Cardiac septum (tissue), 1 donor: ENCODE measurements at places on chromosomes 4 and X. TPM values are rescaled to one million over a fixed set of nuclear protein-coding genes. Genes with fewer than 3 reads are reported as not detected.

The CDK16 gene
- total RNA-seq = 177 TPM

GRCh38 chrX:13188731-13189309 is 131.0 kb downstream of the ATXN3L start:
- DNase-seq = no peak

GRCh38 chr4:182540496-182540895 is 297.3 kb downstream of the TENM3 start:
- DNase-seq = no peak

The FAM50A gene
- total RNA-seq = 43.7 TPM

DNA sequence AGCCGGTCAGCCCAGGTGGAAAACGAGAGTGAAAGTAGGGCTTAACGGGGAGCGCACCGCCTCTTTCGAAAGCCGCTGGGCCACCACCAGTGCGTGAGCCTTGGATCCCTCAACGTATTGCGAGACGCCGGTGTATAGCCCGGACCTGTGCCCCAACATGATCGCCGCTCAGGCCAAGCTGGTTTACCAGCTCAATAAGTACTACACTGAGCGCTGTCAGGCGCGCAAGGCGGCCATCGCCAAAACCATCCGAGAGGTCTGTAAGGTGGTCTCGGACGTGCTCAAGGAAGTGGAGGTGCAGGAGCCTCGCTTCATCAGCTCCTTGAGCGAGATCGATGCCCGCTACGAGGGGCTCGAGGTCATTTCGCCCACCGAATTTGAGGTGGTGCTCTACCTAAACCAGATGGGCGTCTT is 929 bp downstream of the MAB21L2 start:
- DNase-seq = no peak

DNA sequence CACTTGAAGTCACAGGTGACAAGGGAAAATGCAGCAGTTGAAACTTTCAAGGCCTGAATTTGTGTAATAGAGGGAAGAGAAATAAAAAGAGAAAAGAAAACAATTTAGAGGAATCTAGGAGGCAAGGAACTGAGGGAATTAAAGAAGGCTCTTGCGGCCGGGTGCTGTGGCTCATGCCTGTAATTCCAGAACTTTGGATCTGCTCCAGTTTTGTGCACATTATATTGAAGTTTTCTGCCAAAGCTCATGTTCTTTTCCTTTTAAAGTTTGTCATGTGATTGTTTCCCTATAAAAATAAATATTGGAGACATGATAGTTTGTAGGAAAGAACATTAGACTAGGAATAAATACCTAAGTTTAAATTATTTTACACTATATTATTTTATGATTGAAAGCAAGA is 433.9 kb upstream of the CPEB2 start:
- no peak for DNase-seq

The FSTL5 gene
- total RNA-seq = not detected

The CTAG1A gene
- total RNA-seq = not detected

DNA sequence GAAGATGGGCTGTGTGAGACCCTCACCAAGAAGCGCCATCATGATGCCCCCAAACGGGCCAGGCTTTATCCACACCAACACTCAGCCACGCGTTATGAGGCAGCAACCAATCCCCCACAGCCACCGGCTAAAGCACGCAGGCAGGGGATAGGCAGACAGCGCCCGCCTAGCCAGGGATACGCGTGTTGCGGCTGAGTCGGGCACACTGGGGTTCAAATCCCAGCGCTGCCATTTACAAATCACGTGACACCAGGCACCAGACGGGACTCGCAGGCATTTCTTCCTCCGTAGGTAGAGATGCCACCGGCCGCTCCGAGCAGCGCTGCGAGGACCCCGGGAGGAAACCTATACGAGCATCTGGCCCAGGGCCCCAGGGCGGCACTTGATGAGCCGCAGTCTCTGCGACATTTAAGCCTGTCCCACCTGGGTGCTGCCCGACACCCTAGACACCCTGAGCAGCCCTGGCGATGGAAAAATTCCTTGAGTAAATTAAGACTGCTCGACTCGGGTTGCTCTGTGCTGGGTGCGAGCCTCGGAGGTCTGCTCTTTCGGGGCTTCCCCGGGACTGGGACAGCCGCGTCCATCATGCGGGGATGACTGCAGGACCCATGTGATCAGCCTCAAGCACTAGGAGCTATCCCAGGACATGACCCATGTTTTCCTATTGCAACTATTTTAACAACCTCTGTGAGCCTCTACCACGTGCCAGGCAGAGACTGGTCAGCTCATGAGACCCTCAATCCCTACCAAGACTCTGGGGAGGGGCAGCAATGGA is 6.3 kb downstream of the ABLIM2 start:
- no peak for DNase-seq

The MSMO1 gene
- total RNA-seq = 19.8 TPM

DNA sequence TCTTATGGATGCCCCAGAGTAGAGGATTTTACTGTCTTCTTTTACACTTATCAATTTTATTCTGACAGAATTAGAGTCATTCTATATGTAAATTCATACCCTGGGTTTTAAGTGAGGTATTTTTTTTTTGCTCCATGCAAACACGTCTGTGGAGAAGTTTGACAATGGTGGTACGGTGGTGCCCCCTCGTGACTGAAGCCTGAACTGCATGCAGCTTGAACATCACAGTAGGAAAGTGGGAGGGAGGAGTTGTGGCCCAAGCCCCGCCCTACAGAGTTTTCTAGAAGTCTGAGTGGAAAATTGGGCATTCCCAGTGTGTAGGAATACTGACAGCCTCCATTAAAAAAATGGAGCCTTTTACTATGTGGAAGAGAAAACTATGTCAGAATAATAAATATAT is 73.3 kb upstream of the RAB40AL start:
- peak; percentile 87 for DNase-seq

The RADX gene
- total RNA-seq = 1.0 TPM

- DNase-seq = no peak
Measured at GRCh38 chr4:52251864-52252263, 200.8 kb downstream of the SPATA18 start.

The BST1 gene
- total RNA-seq = 2.5 TPM

- no peak for DNase-seq
Measured at GRCh38 chr4:19417256-19417655, 834.4 kb upstream of the SLIT2 start.

GRCh38 chr4:82469791-82470345 is 39.5 kb downstream of the ENOPH1 start:
- no peak for DNase-seq

The PCDH10 gene
- total RNA-seq = 0.48 TPM

DNA sequence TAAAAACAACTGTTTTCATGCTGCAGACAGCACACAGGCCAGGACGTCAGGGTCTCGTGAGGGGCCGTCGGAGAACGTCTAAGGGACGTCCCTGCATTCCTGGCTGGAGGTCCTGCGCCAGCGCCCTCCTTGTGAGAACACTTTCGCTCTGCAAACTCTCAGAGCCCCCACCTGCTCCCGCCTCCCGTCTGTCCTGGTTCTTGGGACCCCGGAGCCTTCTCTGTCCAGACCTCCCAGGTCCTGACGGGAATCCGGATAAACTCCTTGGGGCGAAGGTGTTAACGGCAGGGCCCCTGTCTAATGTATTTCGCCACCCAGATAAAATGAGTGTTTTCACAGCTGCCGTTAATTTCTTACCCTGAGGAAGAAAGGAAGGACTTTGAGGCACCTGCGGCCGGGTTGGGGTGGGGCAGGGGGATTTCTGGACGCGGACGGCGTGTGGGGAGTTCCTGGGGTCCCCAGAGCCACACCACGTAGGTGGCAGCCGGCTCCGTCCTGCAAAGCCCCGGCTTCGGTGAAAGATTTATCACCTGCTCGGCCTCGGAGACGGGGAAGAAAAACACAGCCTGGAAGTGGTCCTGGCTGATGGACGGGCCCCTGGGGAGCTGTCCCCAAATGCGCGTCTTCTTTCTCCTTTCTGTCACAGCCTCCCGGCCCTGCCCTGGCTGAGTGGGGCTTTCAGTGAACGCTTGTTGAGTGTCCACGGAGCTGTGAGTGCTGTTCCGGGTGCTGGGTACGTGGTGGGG is 35.1 kb upstream of the PPP2R3B start:
- no peak for DNase-seq

The ASMTL gene
- 26.8 TPM for total RNA-seq

DNA sequence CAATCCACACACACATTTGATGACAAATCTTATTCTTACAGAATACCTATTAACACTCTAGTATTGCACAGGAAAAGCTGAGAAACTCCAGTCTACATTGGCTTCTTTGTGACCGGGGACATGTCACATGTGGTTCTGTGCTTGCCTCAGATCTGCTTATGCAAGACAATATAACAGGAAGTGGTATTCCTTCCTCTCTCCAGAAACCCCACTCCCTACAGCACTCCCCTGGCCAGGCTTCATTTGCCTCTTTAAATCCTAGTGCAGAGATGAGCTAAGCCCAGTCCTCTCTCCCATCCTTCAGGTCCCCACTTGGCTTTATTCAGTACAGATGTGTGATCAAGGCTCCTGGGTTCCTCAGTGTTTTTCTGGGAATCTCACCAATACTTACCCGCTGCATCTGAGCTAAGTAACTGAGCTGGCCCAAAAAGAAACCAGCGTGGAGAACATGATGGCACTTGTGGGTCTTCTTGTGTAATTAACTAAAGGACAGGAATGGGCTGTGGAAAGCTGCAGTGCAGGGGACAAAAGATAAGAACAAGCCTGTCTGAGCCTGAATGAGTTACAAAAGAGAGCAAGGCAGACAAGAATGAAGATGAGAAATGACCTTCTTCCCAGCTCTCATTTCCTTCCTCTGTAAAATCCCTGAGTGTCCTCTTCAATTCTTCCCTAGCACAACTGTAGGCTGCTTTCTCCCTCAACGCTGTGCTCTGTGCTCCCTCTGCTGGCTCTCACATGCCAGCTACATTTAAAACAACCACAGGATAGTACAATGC is 105.6 kb downstream of the HNRNPD start:
- DNase-seq = peak; percentile 79

DNA sequence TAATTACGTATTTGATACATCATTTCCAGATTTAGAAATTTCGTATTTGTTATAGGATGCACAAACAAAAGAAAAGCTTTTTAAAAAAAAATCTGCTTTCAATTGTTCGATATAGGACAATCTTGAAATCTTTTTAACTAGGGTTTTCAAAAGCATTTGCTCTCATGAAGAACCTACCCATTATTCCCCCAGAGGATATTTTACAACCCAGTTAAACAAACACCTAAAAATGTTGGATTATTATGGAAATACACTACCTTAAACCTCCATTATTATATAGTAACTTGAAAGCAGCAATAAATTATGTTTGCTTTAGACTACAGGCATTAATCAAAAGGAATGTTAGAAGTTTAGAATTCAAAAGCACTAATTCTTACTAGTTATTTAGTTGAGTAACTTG is 110.5 kb downstream of the PTPN13 start:
- DNase-seq = no peak

DNA sequence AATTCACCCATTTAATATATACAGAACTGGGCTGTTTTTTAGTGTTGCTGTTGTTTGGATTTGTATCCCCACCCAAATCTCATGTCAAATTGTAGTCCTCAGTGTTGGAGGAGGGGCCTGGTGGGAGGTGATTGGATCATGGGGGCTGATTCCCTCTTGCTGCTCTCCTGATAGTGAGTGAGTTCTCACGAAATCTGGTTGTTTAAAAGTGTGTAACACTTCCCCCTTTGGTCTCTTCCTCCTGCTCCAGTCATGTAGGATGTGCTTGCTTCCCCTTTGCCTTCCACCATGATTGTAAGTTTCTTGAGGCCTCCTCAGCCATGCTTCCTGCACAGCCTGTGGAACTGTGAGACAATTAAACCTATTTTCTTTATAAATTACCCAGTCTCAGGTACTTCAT is 141.6 kb upstream of the AADAT start:
- no peak for DNase-seq

DNA sequence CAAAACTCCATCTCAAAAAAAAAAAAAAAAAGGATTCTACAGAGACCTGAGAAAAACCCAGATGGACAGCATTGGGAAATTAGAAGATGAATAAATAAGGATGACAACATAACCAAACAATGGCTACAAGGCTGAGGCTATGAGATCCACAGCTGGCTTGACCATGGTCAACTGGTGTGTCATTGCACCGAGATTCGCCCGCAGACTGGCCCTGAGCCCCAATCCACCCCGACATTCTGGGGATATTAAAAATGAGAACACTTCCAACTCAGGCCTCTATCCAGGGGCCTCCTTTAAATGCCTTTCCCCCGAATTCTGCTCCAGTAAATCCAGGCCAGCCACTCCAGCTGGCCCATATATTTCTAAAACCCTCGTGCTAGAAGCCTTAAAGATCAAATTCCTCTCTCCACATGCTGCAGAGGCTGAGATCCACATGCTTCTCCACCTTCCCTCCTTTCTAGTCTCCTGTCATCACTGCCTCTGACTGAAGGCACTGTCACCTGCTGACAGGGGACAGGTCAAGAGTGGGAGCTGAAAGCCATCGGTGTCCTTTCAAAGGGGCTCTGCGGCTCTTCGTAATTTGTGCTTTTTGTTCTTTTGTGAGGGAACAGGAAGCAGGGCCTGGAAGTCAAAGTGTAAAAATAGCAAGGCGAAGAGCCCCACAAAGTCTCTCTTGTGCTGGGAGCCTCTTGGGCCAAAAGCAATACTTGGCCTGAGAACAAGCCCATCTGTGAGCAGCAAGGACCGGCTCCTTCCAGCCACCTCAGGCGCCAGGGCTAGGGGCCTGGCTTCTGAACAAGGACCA is 203.7 kb downstream of the NSUN7 start:
- no peak for DNase-seq

GRCh38 chr4:127737295-127737694 is 7.1 kb downstream of the SLC25A31 start:
- DNase-seq = no peak

GRCh38 chr4:56464581-56464980 is 2.8 kb upstream of the SRP72 start:
- DNase-seq = no peak

GRCh38 chrX:69158166-69158980 is 6.9 kb downstream of the PJA1 start:
- peak; percentile 73 for DNase-seq

The FAM9C gene
- not detected for total RNA-seq

- DNase-seq = no peak
Measured at GRCh38 chr4:145614233-145614610, 5.0 kb upstream of the MMAA start.

The QRFPR gene
- 1.9 TPM for total RNA-seq

DNA sequence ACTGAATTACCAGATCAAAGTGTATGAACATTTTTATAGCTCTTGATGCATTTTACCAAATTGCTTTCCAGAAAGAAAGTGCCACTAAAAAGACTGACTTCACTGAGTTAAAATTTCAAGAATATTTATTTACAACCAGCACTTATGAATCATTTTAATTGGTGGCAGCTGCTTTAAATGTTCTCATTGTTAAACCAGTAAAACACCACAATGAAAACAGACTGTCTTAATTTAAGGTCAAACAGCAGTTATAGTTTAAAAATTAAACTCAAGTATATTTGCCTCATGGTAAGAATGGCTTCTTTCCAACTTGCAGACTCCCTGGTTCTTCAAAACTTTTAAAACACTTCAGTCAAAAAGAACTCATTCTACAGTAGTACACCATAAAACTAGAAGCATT is 36.9 kb downstream of the AMMECR1 start:
- no peak for DNase-seq

GRCh38 chr4:153825691-153826090 is 36.8 kb upstream of the SFRP2 start:
- no peak for DNase-seq

GRCh38 chr4:57063518-57063917 is 46.7 kb downstream of the IGFBP7 start:
- no peak for DNase-seq
